HEK293T (cell line): ENCODE measurements at places on chromosomes 7 and 10.

- no peak for DNase-seq
Measured at GRCh38 chr10:17217631-17218232, 10.3 kb upstream of the VIM start.

DNA sequence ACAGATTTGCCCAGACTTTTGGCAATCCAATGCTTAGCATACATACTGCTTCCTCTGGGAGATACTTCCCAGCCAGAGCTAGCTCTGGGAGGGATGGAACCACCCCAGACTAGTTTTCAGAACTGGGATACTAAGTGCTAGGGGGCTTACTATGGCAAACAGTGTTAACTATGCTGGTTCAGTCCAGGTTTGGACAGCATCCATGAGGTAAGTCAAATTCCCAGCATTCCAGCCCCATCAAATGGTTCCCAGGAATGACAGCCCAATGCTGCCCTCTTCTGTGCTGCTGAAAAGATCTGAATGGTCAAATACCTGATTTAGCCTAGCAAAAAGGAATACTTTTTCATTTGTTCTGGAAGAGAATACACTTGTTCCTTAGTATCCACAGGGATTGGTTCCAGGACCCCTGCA lies 141.7 kb upstream of the CCDC6 start:
- peak; percentile 19 for DNase-seq

- no peak for DNase-seq
Measured at GRCh38 chr10:46220187-46220586, 66.6 kb upstream of the ANTXRL start.

DNA sequence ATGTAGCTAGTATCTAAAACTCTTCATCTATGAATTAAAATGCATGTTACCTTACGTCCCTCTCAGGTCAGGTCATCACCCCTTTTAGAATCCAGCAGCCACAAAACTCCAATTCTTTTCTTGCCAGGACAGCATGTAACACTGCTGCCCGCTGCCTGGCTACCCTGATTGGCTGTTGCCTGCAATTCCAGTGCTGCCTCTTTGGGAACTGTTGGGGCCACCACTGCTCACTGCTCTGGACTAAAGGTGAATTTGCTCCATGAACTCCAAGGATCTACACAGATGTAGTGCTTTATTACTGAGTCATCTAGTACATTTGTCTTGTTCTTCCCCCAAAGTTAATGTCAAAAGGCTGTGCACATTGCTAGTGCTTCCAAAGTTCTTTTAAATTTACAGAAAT lies 40.4 kb downstream of the SCIN start:
- DNase-seq: no peak

DNA sequence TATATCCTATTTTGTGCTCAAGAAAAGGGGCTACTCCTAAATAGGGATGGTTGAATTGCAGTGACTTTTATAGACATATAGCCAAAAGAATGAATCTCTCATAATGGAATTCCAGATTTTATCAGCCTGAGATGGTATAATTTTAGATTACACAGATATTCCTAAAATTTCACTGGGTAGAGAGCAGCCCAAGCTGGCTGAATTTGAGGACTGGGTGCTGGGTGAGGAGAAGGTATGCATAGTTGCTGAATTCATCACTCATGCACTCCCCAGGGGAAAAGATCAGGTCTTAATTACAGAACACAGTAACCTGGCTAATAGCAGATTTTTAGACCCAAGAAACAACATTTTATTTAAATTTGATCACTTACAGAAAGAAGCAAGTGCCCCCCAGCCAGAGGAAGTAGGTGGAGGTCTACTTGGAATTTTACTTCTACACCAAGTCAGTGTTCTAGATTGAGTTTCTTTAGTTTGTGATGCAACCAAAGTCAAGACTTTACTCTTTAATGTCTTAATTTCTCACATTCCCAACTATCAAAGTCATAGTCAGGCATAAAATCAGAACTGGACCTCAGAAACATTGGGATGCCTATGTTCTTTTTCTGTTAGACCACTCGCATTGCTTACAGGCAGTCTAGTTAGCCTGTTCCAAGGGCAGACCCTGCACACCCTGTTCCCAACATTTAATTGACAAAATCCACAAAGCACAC lies 337.4 kb upstream of the PODXL start:
- DNase-seq: no peak

- no peak for DNase-seq
Measured at GRCh38 chr7:132295175-132295574, 281.1 kb downstream of the PLXNA4 start.
